Gastrocnemius medialis (tissue), 4 donors: ENCODE measurements at places on chromosomes 13 and 19. TPM values are rescaled to one million over a fixed set of nuclear protein-coding genes. Genes with fewer than 3 reads are reported as not detected.

DNA sequence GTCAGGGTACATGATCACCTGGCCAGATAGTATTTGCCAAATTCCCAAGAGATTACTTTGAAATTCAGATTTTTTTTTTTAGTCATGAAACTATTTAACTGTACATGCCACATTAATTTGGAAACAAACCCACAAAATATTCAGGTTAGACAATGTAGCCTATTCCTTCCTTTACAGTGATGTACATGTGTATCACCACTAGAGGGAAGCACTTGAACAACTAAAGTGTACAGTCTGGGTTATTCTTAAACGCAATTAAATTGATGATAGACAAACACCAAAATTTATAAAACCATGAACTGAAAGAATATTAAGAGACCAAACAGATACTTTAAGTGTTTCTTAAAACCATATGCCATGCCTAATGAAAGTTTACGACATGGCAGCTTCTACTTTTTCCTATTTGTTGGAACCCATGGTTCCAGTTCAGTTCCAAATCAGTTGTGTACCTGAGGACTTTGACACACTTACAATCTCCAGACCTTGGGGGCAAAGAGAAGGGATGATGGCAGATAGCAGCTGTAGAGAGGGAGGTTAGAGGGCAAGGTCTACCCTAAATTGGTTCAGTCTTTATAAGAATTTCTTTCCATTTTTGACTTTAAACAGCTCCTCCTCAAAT lies 52.8 kb downstream of the TNFSF13B start:
- no peaks in the 10 kb centered on the region for H3K27me3 ChIP-seq
- no peaks in the 10 kb centered on the region for H3K4me1 ChIP-seq
- DNase-seq, result no peak
- no peak overlapping the region for H3K4me3 ChIP-seq
- no peaks in the 10 kb centered on the region for H3K36me3 ChIP-seq

- H3K4me1 ChIP-seq, result no peaks in the 10 kb centered on the region
- no peak overlapping the region for H3K4me3 ChIP-seq
- H3K36me3 ChIP-seq, result no peaks in the 10 kb centered on the region
- DNase-seq, result no peak
- no peaks in the 10 kb centered on the region for H3K27me3 ChIP-seq
- H3K27ac ChIP-seq, result no peak overlapping the region
Observed at GRCh38 chr13:39522329-39522728, 80.7 kb downstream of the LHFPL6 start.

- peak overlapping the region; percentile 76 for H3K27ac ChIP-seq
- peaks cover 8% of the 10 kb centered on the region for H3K4me1 ChIP-seq
- H3K4me3 ChIP-seq, result no peak overlapping the region
- H3K36me3 ChIP-seq, result no peaks in the 10 kb centered on the region
- no peaks in the 10 kb centered on the region for H3K27me3 ChIP-seq
Observed at GRCh38 chr13:96223231-96223630, 133.3 kb downstream of the HS6ST3 start.

Gene TEAD2
- 6.1 TPM for total RNA-seq

Gene PGLYRP2
- total RNA-seq, result not detected

GRCh38 chr13:63438951-63439350 lies 2023.3 kb upstream of the PCDH20 start:
- DNase-seq, result no peak
- no peak overlapping the region for H3K4me3 ChIP-seq

GRCh38 chr19:13154911-13155471 lies 4.8 kb downstream of the IER2 start:
- DNase-seq, result peak; percentile 39
- peaks cover 25% of the 10 kb centered on the region for H3K27me3 ChIP-seq
- peaks cover 21% of the 10 kb centered on the region for H3K4me1 ChIP-seq
- H3K27ac ChIP-seq, result peak overlapping the region; percentile 99
- no peaks in the 10 kb centered on the region for H3K36me3 ChIP-seq
- H3K4me3 ChIP-seq, result peak overlapping the region; percentile 89

GRCh38 chr19:2100719-2101061 lies 4.0 kb downstream of the IZUMO4 start:
- H3K4me1 ChIP-seq, result peaks cover 8% of the 10 kb centered on the region
- no peak overlapping the region for H3K4me3 ChIP-seq
- no peaks in the 10 kb centered on the region for H3K36me3 ChIP-seq
- no peaks in the 10 kb centered on the region for H3K27me3 ChIP-seq

DNA sequence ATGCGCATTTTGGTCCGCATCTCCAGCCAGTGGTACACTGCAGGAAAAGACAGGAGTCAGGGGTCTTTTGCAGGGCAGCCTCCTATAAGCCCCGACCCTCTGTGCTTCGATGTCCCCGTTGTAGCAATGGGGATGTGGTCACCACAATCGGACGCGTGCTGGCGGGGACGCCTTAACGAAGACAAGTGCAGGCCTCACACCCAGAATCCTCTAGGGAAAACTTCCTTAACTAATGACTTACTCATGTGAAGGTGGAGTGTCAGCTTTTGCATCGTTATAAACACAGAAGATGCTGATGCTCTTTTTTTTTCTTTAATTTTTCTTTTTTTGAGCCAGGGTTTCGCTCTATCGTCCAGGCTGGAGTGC lies 22.1 kb downstream of the VASP start:
- DNase-seq, result no peak
- peaks cover 10% of the 10 kb centered on the region for H3K4me1 ChIP-seq
- H3K27ac ChIP-seq, result no peak overlapping the region
- peaks cover 3% of the 10 kb centered on the region for H3K27me3 ChIP-seq
- peak overlapping the region; percentile 24 for H3K4me3 ChIP-seq
- peaks cover 19% of the 10 kb centered on the region for H3K36me3 ChIP-seq

- no peak overlapping the region for H3K27ac ChIP-seq
- H3K4me1 ChIP-seq, result peaks cover 4% of the 10 kb centered on the region
- H3K27me3 ChIP-seq, result no peaks in the 10 kb centered on the region
- no peaks in the 10 kb centered on the region for H3K36me3 ChIP-seq
- DNase-seq, result peak; percentile 7
Observed at GRCh38 chr13:43686557-43686956, 100.2 kb downstream of the ENOX1 start.

Gene OR7C1
- total RNA-seq, result 0.02 TPM

Gene IRF2BP1
- total RNA-seq, result 20.0 TPM

DNA sequence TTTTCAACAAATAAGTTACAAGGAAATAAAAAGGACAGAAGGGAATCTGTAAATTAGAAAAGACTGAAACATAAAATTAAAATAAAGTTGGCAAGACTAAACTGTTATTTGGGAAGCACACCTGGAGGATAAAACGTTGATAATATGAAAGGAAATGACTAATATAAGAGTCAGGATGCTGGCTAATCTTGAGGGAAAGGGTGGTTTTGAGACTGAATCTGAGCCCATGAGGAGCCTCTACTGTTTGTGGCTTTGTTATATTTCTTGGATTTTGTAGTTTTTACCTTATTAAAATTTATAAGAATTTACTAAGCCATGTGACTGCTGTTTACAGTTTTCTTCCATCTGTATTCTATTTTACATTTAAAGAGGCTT lies 718.0 kb upstream of the SPRY2 start:
- H3K27ac ChIP-seq, result no peak overlapping the region
- DNase-seq, result no peak
- H3K36me3 ChIP-seq, result no peaks in the 10 kb centered on the region
- H3K4me1 ChIP-seq, result no peaks in the 10 kb centered on the region

- H3K27me3 ChIP-seq, result no peaks in the 10 kb centered on the region
- H3K36me3 ChIP-seq, result peaks cover 11% of the 10 kb centered on the region
- H3K27ac ChIP-seq, result peak overlapping the region; percentile 80
- H3K4me1 ChIP-seq, result peaks cover 14% of the 10 kb centered on the region
Observed at GRCh38 chr19:24032651-24033050, 54.3 kb upstream of the ZNF254 start.

GRCh38 chr19:12090807-12091206 lies 26.3 kb downstream of the ZNF844 start:
- no peaks in the 10 kb centered on the region for H3K36me3 ChIP-seq
- no peaks in the 10 kb centered on the region for H3K27me3 ChIP-seq
- DNase-seq, result no peak
- no peak overlapping the region for H3K4me3 ChIP-seq

DNA sequence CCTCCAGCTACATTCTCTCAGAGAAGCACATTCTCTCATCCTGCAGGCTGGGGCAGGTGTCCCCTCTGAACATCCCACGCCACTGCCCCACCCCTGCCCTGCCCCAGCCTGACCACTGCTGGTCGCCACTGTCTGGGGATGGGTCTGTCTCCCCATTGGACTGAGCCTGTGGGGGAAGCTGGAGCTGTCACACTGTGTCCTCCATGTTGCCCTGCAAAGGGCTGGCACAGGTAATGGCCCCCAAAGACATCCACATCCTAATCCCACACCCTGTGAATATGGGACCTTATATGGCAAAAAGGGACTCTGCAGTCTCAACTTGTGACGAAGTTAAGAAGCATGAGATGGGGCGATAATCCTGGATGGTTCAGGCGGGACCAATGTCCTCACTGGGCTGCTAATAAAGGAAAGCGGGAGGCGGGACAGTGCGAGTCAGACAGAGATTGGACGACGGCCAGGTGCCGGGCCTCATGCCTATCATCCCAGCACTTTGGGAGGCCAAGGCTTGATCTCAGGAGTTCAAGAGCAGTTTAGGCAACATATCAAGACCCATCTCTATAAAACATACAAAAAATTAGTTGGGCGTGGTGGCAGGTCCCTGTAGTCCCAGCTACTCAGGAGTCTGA lies 9.1 kb downstream of the AP2S1 start:
- no peak for DNase-seq
- H3K36me3 ChIP-seq, result peaks cover 37% of the 10 kb centered on the region
- H3K4me1 ChIP-seq, result no peaks in the 10 kb centered on the region
- no peaks in the 10 kb centered on the region for H3K27me3 ChIP-seq
- no peak overlapping the region for H3K4me3 ChIP-seq

DNA sequence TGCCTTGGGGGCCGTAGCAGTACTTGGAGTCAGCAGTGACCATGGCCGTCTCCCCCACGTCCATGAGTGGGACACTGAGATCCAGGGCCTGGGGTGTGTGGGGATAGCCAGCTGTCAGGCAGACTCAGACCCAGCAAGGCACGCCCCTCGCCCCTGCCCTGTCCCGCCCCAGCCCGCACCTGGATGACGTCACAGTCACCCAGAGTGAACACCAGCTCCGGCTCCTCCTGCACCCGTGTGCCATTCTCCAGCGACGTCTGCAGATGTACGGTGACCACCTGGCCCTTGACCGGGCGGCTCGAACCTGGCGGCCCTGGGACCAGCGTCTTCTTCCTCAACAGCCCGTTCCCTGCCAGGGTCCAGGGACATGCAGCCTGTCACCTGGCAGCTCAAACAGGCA lies 4.0 kb downstream of the FKBP8 start:
- H3K4me1 ChIP-seq, result peaks cover 14% of the 10 kb centered on the region
- no peak overlapping the region for H3K27ac ChIP-seq
- DNase-seq, result no peak

DNA sequence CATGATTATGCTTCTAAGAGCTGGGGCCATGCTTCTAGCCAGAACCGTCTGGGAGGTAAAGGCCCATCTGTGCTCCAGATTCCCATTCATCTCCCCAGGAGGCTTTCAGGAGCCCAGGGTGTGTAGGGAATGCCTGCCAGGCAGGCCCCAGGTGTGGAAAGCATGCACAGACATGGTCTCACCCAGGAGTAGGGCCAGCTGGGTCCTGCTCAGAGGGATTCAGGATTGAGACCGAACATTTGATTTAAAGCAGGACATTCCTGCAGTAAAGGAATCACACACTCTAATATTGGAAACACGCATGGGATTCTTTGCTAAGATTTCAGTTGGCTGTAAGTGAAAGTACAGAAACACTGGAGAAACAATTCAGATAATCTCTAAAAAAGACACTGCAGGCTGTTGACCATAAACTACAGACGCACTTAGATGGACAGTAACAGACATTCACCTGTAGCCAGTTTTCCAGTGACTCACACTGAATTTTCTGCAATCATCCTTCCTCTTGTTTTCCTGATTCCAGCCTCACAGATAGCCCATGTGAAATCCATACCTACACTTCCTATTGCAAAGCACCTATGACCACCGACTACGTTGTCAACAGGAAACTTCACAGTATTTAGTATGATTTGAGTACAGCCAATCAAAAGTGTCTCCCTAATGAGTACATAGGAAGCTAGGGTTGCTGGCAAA lies 257.8 kb downstream of the TBC1D4 start:
- DNase-seq, result no peak
- no peaks in the 10 kb centered on the region for H3K4me1 ChIP-seq
- no peaks in the 10 kb centered on the region for H3K36me3 ChIP-seq

- H3K27me3 ChIP-seq, result no peaks in the 10 kb centered on the region
Observed at GRCh38 chr13:44306371-44307192, 67.0 kb upstream of the SERP2 start.

DNA sequence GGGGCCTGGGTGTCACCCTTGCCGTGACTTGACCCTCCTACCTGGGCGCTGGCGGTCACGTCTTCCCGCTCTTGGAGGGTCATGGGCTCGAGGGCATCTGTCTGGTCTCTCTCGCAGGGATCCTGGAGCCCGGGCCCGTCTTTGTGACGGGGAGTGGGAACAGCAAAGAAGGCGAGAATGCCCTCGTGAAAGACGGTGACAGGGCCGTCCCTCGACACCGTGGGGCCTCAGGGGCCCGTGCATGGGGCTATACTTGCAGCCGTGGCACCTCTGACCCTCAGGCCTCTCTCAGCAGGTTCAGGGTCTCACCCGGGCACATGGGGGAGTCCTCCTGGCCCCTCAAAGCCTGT lies 20.9 kb upstream of the MATK start:
- H3K4me3 ChIP-seq, result no peak overlapping the region
- no peak for DNase-seq
- H3K36me3 ChIP-seq, result no peaks in the 10 kb centered on the region
- peaks cover 39% of the 10 kb centered on the region for H3K27me3 ChIP-seq

DNA sequence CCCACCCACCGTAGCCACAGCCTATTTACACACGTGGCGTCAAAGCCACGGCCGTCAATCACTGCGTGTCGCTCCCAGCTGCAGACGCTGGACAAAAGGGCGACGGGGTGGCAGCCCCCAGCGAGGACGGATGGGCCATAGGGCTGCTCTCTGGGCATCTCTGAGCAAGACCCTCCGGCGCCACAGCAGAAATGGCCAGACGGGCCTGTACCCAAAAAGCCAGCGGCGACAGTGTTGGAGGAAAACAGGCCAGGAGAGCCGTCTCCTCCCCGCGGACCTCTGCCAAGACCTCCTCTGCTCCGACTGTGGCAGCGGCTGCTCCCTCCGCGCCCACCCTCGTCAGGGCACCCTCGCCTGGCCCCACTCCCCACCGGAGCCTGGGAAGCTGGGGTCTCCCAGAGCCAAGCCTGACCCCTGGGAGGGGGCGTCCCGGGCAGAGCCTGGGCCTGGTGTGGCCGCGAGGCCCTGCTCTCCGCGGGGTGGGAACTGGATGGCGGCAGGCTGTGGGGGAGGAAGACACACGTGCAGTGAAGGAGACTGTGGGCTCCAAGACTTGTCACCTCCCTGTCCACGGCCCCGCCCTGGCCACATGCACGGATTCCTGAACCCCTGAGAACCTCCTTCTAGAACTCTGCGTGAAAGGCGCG lies 2.7 kb downstream of the C2CD4C start:
- H3K27ac ChIP-seq, result no peak overlapping the region
- peaks cover 5% of the 10 kb centered on the region for H3K4me1 ChIP-seq
- peaks cover 45% of the 10 kb centered on the region for H3K27me3 ChIP-seq
- H3K36me3 ChIP-seq, result no peaks in the 10 kb centered on the region
- no peak overlapping the region for H3K4me3 ChIP-seq

Gene CADM4
- 4.5 TPM for total RNA-seq

GRCh38 chr13:21747456-21747855 lies 76.6 kb downstream of the FGF9 start:
- DNase-seq, result no peak
- H3K4me1 ChIP-seq, result no peaks in the 10 kb centered on the region
- H3K27me3 ChIP-seq, result no peaks in the 10 kb centered on the region

GRCh38 chr13:96474181-96474557 lies 384.3 kb downstream of the HS6ST3 start:
- no peak overlapping the region for H3K4me3 ChIP-seq
- no peak for DNase-seq
- no peaks in the 10 kb centered on the region for H3K4me1 ChIP-seq
- no peaks in the 10 kb centered on the region for H3K27me3 ChIP-seq
